Occipital lobe (tissue), 3 donors: ENCODE measurements at places on chromosomes 3 and 15. TPM values are rescaled to one million over a fixed set of nuclear protein-coding genes. Genes with fewer than 3 reads are reported as not detected.

The ACY1 gene
- 2.8 TPM for total RNA-seq

The COL6A5 gene
- total RNA-seq = under 0.01 TPM

The RAF1 gene
- total RNA-seq = 216 TPM

DNA sequence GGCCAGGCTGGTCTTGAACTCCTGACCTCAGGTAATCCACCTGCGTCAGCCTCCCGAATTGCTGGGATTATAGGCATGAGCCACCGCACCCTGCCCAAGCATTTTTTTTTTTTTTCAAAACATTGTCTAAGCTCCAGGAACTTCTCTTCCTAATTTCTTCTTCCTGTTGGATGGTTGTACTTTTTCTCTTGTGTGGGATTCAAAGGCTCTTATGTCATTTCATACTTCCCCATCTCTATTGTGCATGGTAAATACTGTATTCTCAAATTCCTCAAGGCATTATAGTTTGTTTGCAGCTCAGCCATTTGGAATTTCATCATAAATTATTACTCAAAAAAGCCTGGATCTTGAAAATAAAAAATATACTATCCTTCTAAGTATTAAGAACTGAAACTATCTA lies 199.1 kb upstream of the GADL1 start:
- no peak for DNase-seq

- DNase-seq = no peak
These were observed 126.5 kb upstream of the SLC7A14 start for GRCh38 chr3:170712336-170712735.

GRCh38 chr3:75978686-75979085 lies 193.3 kb upstream of the ZNF717 start:
- DNase-seq = no peak
